Effector CD8-positive, alpha-beta T cell (primary cell): ENCODE measurements at places on chromosomes 11 and 22.

DNA sequence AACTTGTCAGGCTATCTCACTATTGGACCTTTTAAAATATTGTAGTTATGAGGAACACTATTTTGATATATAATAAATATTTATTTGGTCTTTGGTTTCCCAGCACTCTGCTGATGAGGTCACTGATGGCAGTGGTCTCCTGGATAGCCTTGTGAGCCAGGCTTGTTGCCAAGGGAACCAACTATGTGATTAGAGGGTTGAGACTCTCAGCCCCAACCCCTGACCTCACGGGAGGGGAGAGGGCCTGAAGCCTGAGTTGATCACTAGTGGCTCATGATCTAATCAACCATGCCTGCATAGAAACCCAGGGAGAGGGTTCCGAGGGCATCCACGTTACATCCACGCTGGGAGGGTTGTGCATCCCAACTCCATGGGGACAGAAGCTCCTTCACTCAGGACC lies 10.8 kb downstream of the PANX1 start:
- DNase-seq, result no peak

DNA sequence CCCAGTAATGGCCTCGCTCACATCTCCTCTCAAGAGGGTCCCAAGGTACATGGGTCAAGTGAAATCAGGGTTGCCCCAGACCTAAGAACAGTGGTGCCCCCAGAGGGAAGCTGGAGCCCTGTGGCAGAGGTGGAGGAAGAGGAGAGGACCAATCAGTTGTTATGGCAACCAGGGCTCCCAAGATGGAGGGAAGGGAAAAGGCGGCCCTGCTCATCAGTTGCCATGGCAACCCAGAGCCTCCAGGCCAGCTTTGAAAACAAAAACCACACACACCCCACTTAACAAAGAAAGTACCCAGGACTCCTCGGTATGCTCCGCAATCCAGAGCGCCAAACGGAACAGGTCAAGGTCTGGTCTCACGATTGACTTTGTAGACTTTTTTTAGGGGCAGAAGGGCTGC lies 53.5 kb upstream of the SLC35C1 start:
- no peak for DNase-seq

- no peak for DNase-seq
These were observed 8.0 kb upstream of the SLC43A3 start for GRCh38 chr11:57434640-57435546.

DNA sequence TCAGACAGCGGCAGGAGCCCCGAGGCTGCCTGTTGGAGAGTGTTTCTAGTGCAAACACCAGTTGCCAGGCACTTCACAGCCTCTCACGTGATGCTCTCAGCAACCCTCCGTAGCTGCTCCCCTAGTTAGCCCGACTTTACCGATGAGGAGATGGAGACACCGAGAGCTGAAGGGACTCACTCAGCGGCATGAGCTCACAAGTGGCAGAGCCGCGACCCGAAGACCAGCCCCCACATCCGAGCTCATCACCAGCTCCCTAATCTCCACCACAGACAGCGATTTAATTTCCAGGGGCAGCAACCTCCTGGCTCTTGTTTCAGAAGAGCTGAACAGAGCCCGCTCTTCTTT lies 28.7 kb upstream of the RTL6 start:
- no peak for DNase-seq

- DNase-seq, result no peak
These were observed 19.7 kb downstream of the NNMT start for GRCh38 chr11:114315749-114316368.

GRCh38 chr22:27720860-27721259 lies 80.7 kb downstream of the MN1 start:
- no peak for DNase-seq

DNA sequence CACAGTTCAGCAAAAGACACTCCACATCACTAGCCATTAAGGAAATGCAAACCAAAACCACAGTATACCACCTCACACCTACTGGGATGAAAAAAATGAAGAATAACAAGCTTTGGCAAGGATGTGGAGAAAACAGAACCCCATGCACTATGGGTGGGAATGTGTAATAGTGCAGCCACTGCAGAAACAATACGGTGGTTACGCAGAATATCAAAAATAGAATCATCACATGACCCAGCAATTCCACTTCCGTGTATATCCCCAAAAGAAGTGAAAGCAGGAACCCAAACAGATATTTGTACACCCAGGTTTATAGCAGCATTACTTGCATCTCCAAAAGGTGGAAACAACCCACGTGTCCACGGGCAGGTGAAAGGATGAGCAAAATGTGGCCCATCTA lies 20.8 kb downstream of the CARS1 start:
- no peak for DNase-seq

DNA sequence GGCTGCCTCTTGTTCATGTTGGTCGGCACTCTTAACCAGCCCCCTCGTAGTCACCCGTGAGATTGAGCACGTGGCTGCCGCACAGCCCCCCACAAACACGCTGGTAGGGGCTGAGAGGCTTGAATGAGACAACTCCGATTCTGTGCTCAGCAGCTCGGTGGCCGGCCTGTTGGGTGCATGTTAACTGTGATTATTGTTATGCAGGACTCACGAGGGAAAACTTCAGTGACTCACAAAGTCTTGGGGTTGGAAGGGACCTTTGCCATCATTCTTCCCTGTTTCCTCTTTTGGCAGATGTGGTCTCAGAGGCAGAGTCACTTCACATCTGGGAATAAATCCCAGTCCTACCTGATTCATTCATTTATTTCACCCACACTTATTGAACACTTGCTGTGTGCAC lies 75.2 kb downstream of the ADAMTS15 start:
- no peak for DNase-seq
